Smooth muscle cell of the coronary artery (primary cell): ENCODE measurements at places on chromosomes 1 and 21. TPM values are rescaled to one million over a fixed set of nuclear protein-coding genes. Genes with fewer than 3 reads are reported as not detected.

The EVA1C gene
- 7.6 and 14.4 TPM in 2 replicates for total RNA-seq

The BEND5 gene
- total RNA-seq, result 0.23 and 0.35 TPM in 2 replicates

The SYCP1 gene
- not detected in 2 replicates for total RNA-seq

The RNU1-2 gene
- total RNA-seq, result 2,564 and 3,022 TPM in 2 replicates

The AMY2A gene
- total RNA-seq, result not detected in 2 replicates

The LCE7A gene
- total RNA-seq, result not detected in 2 replicates

The OR2T33 gene
- not detected in 2 replicates for total RNA-seq

The WDR64 gene
- total RNA-seq, result not detected in 2 replicates

The F13B gene
- total RNA-seq, result not detected in 2 replicates

The PEX11B gene
- 22.6 and 25.1 TPM in 2 replicates for total RNA-seq

The PDZK1 gene
- total RNA-seq, result 0.08 TPM in 1 of 2 replicates, not detected in the other

The CYP2J2 gene
- total RNA-seq, result 0.08 TPM in 1 of 2 replicates, not detected in the other

The SPATA45 gene
- not detected in 2 replicates for total RNA-seq

The KLF17 gene
- 0.08 and 0.23 TPM in 2 replicates for total RNA-seq

The PRELP gene
- under 0.01 and 2.3 TPM in 2 replicates for total RNA-seq

The NMNAT2 gene
- total RNA-seq, result 2.2 and 2.9 TPM in 2 replicates

The ACKR1 gene
- not detected in 2 replicates for total RNA-seq

The TMEM51 gene
- 1.5 and 2.0 TPM in 2 replicates for total RNA-seq

The FABP3 gene
- total RNA-seq, result 19.1 and 79.4 TPM in 2 replicates

The LCA5L gene
- total RNA-seq, result 0.35 and 0.75 TPM in 2 replicates

The CR1 gene
- total RNA-seq, result not detected in 2 replicates

The PDZK1IP1 gene
- 0.60 TPM in 1 of 2 replicates, not detected in the other for total RNA-seq

The SRSF11 gene
- 73.0 and 100 TPM in 2 replicates for total RNA-seq

The LENEP gene
- 0.68 TPM in 1 of 2 replicates, not detected in the other for total RNA-seq

The FMO5 gene
- 0.75 and 1.2 TPM in 2 replicates for total RNA-seq

The OR2L2 gene
- not detected in 2 replicates for total RNA-seq

The GBP3 gene
- total RNA-seq, result 17.4 and 28.2 TPM in 2 replicates

The C1orf141 gene
- total RNA-seq, result not detected in 2 replicates

The SLC44A3 gene
- 0.23 and 6.1 TPM in 2 replicates for total RNA-seq

The NEGR1 gene
- total RNA-seq, result 2.7 and 7.6 TPM in 2 replicates

The TEX38 gene
- not detected in 2 replicates for total RNA-seq

The TPTE gene
- not detected in 2 replicates for total RNA-seq

The TGFBR3 gene
- total RNA-seq, result 1.1 and 83.2 TPM in 2 replicates
